Lower leg skin (tissue), 4 donors: ENCODE measurements at places on chromosomes 2 and 18.

DNA sequence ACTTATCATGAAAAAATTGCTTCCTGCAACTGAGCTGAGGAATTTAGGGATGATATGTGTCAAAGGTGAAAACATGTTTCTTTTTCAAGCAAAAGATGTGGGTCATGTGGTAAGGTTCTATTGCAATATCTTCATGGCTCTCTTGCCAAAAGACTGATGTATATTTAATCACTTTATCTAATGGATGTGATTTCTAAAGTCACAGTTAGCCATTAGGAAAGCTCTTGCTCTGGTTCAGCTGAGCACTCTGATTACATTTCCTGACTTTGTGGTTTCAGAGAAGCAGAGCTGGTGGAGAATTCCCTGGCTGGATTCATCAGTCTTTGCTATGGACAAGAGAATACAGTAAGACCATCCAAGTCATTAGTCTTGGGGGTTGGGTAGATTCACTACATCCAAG, 24.4 kb downstream of the SCN9A start:
- DNase-seq, result no peak

DNA sequence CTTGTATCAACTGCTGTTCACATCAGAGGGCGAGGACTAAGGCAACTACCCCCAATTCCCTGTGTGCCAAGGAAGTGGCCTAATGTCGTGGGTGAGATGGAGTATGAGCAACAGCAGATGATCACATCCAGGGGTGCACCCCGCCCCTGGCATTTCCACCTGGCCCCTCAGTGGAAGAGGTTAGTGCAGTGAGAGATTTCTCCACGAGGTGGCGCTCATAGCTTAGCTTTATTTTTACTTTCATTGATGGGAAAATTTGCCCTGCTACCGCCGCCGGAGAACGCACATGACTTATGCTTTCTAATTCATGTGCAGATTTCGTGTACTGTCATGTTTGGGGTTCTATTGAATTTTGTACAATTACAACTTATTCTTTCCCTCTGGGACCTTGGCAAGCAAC, 470.6 kb upstream of the MEX3C start:
- no peak for DNase-seq

- DNase-seq, result no peak
These were observed 105.7 kb upstream of the KCTD1 start for GRCh38 chr18:26653943-26654615.

GRCh38 chr2:31240381-31241365, 6.7 kb downstream of the EHD3 start:
- DNase-seq, result no peak

- DNase-seq, result no peak
These were observed 58.4 kb downstream of the TPGS2 start for GRCh38 chr18:36770315-36770946.

GRCh38 chr2:187442778-187443177, 5.3 kb downstream of the CALCRL start:
- no peak for DNase-seq

GRCh38 chr2:28420722-28421121, 28.1 kb downstream of the FOSL2 start:
- DNase-seq, result no peak

DNA sequence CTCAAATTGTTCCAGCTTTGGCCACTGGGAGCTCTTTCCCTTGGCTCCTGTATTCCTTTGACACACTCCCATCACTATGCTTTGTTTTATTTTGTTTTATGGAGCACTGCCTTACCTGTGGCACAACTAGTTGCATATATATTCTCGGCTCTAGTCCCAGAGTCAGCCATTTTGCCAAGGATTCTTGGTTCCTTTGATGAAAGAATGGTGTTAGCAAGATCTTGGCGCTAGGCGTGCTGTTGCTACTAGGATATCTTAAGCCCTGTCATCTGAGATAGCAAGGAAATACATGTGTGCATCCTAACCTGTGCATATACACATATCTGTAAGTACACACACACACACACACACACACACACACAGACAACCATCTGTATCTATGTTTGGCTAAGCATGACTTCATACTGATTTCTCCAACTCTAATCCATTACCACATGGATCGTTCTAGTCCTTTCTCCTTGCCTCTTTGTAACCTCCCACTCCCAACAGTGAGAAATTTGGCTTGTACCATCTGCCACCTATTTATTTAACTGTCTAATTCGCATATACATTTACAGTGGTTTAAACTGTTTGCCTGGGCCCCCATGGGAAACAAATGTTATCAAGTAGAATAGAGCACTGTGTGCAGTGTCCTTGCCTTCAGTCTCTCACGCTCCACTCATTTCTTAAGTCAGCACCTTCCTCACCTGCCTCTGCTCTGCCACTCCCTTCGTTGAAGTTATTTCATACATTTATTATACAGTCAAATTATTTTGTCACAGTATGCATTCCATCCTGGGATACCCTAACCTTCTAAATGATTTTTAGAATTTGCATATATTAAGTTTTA, 137.5 kb upstream of the MAP3K20 start:
- no peak for DNase-seq

DNA sequence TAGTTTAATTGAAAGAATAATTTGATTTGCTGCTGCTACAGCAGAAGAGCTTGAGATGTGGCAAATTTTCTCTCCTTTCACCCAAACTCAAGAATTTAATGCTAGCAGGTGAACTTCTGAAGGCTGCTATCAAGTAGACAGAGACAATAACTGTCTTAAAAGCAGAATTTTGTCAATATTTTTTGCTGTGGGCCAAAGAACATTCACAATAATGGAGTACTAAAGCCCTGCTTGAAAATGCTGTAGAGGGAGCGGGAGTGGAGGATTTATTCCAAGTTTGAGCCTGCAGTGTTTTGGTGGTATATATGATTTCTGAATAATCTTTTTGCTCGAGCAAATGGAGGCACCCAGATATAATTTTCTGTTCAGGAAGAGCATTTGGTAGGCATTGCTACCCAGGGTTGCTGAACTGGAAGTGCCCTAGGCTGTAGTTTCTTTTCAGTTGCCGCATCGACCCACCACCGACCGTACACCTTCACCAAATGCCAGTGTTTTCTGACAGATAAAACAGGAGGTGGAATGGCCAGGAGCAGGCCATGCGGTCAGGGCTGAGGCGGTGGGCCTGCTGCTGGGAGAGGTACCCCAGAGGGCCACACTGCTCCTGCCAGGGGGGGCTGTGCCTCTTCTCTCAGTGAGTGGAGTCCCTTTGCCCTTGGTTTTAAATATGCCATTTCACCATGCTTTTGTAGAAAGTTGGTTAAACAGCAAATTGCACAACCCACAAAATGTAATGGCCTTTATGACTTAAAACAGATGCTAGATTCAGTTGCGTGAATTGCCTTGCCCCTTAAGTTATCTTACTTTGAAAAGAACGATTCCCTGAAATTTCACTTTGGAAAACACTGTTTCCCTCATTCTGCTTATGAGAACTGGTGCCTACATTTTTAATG, 36.4 kb downstream of the TSHZ1 start:
- no peak for DNase-seq

GRCh38 chr18:26593365-26594320, 45.3 kb upstream of the KCTD1 start:
- no peak for DNase-seq

- DNase-seq, result no peak
These were observed 16.6 kb downstream of the ARPC2 start for GRCh38 chr2:218233543-218233942.

GRCh38 chr2:134248913-134249312, 5.0 kb upstream of the MGAT5 start:
- no peak for DNase-seq

GRCh38 chr18:32276256-32276655, 86.4 kb downstream of the MEP1B start:
- DNase-seq, result no peak
